ENCODE measurements at places on chromosomes 5 and 9.

- DNase-seq = no peak
Measured at GRCh38 chr5:7250611-7251010, 145.3 kb upstream of the ADCY2 start.

- peak; percentile 40 for DNase-seq
Measured at GRCh38 chr5:154779105-154779504, 23.9 kb downstream of the LARP1 start.

- no peak for DNase-seq
Measured at GRCh38 chr5:135566422-135567400, 12.1 kb downstream of the CXCL14 start.

DNA sequence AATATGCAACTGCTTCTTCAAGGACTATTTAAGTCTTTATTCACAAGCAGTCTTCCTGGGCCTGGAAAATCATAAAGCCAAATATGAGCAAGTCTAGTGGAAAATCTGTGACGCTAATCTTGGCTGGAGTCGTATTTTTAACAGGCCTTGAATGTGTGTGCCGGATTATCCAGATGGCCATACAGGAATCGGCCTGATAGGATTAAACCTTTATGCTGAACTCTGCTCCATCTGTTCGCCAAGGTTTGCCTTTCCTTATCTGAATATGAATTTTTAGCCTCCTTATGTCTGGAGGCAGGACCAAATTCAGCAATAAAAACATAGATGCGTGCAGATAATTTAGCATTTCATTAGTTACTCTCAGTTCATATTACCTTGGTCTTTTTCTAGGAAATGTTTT is 294.5 kb downstream of the EBF1 start:
- no peak for DNase-seq

DNA sequence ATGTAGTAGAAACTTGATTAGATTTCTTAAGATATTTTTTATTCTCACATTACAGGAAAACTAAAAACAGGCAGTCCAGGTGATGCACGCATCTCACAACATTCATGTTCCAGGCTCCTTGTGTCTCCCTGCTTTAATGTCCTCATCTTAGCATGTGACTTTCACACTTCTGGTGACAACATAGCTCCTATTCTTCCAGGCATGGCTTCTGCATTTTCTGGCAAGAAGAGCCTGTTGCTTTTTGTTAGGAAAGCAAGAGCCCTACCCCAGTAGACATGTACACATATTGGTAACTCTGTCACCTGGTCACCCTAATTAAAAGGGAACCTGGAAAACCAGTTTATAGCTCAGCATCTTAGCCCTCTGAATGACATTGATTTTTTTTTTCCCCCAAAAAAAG is 92.5 kb downstream of the PPIC start:
- no peak for DNase-seq

Measured in HFF-Myc (cell line).